Activated naive CD8-positive, alpha-beta T cell treated with anti-CD3 and anti-CD28 coated beads, Interleukin-2, amount 10 ng/mL, durations not matched to agents 7 days and 5 days (primary cell): ENCODE measurements at places on chromosomes 7 and 10. TPM values are rescaled to one million over a fixed set of nuclear protein-coding genes. Genes with fewer than 3 reads are reported as not detected.

DNA sequence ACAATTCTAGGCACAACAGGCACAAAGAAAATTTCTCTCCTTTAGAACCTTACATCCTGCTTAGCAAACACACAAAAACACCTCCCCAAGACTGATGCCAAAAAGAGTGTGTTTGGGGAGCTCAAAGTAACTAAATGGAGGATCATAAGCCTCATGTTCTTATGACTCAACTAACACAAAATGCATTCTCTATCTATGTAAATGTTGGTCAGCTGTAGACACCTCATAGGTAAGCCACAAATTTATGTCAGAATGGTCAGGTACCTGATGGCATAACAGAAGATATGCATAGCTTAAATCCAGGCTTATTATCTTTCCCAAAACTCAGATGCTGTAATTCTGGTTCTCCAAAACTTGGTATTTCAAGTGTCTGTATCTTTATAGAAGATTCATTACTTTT is 315.1 kb downstream of the C7orf25 start:
- no peak for DNase-seq
- no peak overlapping the region for H3K27ac ChIP-seq
- no peaks in the 10 kb centered on the region for H3K36me3 ChIP-seq
- no peaks in the 10 kb centered on the region for H3K27me3 ChIP-seq
- no peak overlapping the region for H3K4me3 ChIP-seq

Gene AKR1C4
- total RNA-seq = not detected

Gene MCU
- total RNA-seq = 12.2 TPM

DNA sequence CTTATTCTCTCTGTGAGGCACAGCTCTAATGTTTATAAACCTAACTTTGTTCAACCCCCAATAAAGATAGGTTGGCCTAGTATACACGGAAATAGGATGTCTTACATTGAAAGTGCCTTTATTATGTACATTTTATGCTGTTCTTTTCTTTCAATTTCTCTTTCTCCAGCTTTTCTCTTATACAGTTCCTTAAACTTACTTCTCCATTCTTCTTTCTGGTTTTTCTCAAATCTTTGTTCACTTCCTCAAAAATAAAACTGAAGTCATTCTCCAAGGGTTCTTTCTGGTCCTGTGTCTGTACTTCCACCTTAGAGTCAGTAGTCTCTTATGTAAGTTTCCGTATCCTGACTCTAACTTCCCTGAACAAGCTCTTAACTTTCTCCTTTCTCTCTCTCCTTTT is 29.2 kb upstream of the NAMPT start:
- H3K4me3 ChIP-seq = no peak overlapping the region
- H3K36me3 ChIP-seq = peaks cover 6% of the 10 kb centered on the region
- no peak for DNase-seq
- H3K27me3 ChIP-seq = peaks cover 7% of the 10 kb centered on the region
- no peak overlapping the region for H3K27ac ChIP-seq
- H3K4me1 ChIP-seq = no peaks in the 10 kb centered on the region

DNA sequence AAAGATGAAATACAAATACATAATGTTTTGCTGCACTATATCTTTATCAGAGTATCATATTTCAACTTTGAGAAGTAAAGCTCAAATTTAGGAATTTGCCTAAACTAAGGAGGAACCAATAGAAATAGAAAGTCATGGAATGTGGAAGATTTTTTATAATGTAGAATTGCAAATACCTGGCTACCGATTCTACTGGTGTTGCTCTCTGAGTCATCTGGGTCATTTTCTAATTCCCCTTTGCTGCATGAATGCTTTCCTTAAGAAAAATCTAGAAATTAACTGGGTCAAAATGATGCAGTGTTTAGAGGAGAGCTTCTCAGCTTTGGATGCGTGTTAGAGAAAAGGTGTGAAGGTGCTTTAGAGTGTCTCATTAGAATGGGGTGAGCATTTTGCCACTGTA is 568.9 kb upstream of the ANKRD30A start:
- DNase-seq = no peak
- no peaks in the 10 kb centered on the region for H3K4me1 ChIP-seq
- H3K27me3 ChIP-seq = no peaks in the 10 kb centered on the region
- no peaks in the 10 kb centered on the region for H3K36me3 ChIP-seq
- H3K27ac ChIP-seq = no peak overlapping the region
- no peak overlapping the region for H3K4me3 ChIP-seq

DNA sequence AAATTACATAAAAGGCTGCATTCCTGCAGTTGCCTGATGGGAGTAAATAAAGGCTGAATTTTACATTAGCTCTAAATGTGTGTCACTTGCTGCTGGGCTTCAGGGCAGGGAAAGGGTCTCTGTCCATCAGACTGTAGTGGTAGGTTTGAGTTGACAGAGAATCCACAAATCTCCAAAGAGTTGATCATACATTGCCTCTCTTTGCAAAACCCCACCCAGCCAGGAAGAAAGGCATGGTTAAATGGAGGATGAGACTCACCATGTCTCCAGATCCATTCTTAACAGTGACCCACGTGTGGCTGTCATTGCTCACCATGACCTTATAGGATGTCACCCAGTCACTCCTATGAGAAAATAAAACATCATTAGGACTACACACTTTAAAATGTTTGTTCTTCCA is 92.8 kb downstream of the CPXM2 start:
- no peak overlapping the region for H3K27ac ChIP-seq
- H3K27me3 ChIP-seq = peaks cover 12% of the 10 kb centered on the region
- no peaks in the 10 kb centered on the region for H3K4me1 ChIP-seq
- H3K36me3 ChIP-seq = no peaks in the 10 kb centered on the region
- no peak for DNase-seq

GRCh38 chr7:157727964-157728615 is 391.3 kb downstream of the DNAJB6 start:
- no peak overlapping the region for H3K27ac ChIP-seq
- H3K4me3 ChIP-seq = no peak overlapping the region
- H3K4me1 ChIP-seq = no peaks in the 10 kb centered on the region
- DNase-seq = no peak
- no peaks in the 10 kb centered on the region for H3K36me3 ChIP-seq

Gene SEMA3D
- not detected for total RNA-seq
